ENCODE measurements at places on chromosomes 1 and 21. TPM values are rescaled to one million over a fixed set of nuclear protein-coding genes. Genes with fewer than 3 reads are reported as not detected.

The MAD2L2 gene
- 17.2 TPM for polyA plus RNA-seq

The CD2 gene
- polyA plus RNA-seq, result 2.1 TPM

The WNT9A gene
- polyA plus RNA-seq, result 0.45 TPM

The SEC16B gene
- polyA plus RNA-seq, result 21.2 TPM

The ZBTB8B gene
- not detected for polyA plus RNA-seq

The TLCD4 gene
- polyA plus RNA-seq, result 1.9 TPM

- H3K27ac ChIP-seq, result no peak overlapping the region
- H3K27me3 ChIP-seq, result no peaks in the 10 kb centered on the region
- peak; percentile 29 for DNase-seq
- no peaks in the 10 kb centered on the region for H3K36me3 ChIP-seq
- H3K4me1 ChIP-seq, result peaks cover 26% of the 10 kb centered on the region
Measured at GRCh38 chr1:64172458-64172983, 30.9 kb upstream of the UBE2U start.

DNA sequence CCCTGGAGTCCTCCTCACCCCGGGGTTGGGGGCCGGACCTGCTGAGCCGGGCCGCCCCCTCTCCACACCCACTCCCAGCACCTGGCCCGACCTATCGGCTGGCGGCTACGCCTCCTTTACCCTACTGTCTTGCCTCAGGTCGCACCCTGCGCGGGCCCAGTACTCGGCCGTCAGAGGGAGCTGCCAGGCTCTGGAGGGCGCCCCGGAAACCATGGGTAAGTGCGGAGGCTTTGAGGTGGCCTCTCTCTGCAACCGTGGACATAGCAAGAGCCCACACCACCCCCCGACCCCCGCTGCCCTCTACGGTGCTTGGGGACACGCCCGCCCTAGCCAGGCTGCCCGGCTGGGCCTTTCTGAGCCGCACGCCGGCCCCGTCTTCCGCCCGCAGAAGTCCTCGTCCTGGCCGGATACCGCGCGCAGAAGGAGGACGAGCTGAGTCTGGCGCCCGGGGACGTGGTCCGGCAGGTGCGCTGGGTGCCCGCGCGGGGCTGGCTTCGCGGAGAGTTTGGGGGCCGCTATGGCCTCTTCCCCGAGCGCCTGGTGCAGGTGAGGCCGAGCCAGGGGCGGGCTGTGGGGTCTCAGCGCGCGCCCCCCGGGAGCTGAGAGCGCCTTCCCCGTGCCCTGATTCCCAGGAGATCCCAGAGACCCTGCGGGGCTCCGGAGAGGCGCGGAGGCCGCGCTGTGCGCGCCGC lies at the start of gene SH3D21:
TSS of gene SH3D21 (plus strand) at position 159 of the 692 bp plus-strand sequence. CDS start at position 212, 53 bp downstream.
- DNase-seq, result peak; percentile 81
- peak within 1 kb of the TSS; percentile 98 for H3K27ac ChIP-seq
- H3K36me3 ChIP-seq, result peaks cover 10% of the 10 kb centered on the region

- H3K4me3 ChIP-seq, result no peak overlapping the region
- no peak overlapping the region for H3K27ac ChIP-seq
- H3K36me3 ChIP-seq, result peaks cover 23% of the 10 kb centered on the region
- H3K27me3 ChIP-seq, result no peaks in the 10 kb centered on the region
- H3K4me1 ChIP-seq, result no peaks in the 10 kb centered on the region
- DNase-seq, result no peak
Measured at GRCh38 chr1:165686121-165686970, 12.0 kb downstream of the ALDH9A1 start.

GRCh38 chr1:180505732-180506335 lies 3.5 kb upstream of the ACBD6 start:
- H3K36me3 ChIP-seq, result no peaks in the 10 kb centered on the region
- H3K27me3 ChIP-seq, result no peaks in the 10 kb centered on the region
- peaks cover 2% of the 10 kb centered on the region for H3K4me1 ChIP-seq
- DNase-seq, result no peak
- H3K4me3 ChIP-seq, result no peak overlapping the region
- H3K27ac ChIP-seq, result no peak overlapping the region

GRCh38 chr1:206723805-206724472 lies 39.2 kb downstream of the MAPKAPK2 start:
- peaks cover 12% of the 10 kb centered on the region for H3K4me1 ChIP-seq
- no peaks in the 10 kb centered on the region for H3K27me3 ChIP-seq
- no peak overlapping the region for H3K4me3 ChIP-seq
- no peak overlapping the region for H3K27ac ChIP-seq
- DNase-seq, result no peak

DNA sequence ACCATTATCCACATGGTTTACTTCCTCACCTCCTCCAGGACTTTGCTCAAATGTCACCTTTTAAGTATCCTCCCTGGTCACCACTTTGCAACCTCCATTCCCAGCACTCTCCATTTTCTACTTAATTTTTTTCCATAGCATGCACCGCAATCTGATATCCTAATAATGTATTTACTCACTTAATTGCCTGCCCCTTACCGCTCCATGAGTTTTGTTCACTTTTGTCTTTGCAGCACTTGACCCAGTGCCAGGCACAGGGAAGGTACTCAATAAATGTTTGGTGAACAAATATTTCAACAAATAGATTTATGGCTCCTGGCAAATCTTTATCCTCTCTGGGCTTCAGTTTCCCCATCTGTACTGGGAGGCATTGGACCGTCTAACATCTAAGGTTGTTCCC lies 53.6 kb downstream of the UBE2T start:
- no peak for DNase-seq
- H3K27ac ChIP-seq, result no peak overlapping the region
- H3K36me3 ChIP-seq, result no peaks in the 10 kb centered on the region

GRCh38 chr1:118136187-118136941 lies 48.7 kb downstream of the SPAG17 start:
- no peak overlapping the region for H3K4me3 ChIP-seq
- H3K36me3 ChIP-seq, result no peaks in the 10 kb centered on the region
- DNase-seq, result no peak
- no peaks in the 10 kb centered on the region for H3K27me3 ChIP-seq
- H3K27ac ChIP-seq, result no peak overlapping the region
- no peaks in the 10 kb centered on the region for H3K4me1 ChIP-seq

DNA sequence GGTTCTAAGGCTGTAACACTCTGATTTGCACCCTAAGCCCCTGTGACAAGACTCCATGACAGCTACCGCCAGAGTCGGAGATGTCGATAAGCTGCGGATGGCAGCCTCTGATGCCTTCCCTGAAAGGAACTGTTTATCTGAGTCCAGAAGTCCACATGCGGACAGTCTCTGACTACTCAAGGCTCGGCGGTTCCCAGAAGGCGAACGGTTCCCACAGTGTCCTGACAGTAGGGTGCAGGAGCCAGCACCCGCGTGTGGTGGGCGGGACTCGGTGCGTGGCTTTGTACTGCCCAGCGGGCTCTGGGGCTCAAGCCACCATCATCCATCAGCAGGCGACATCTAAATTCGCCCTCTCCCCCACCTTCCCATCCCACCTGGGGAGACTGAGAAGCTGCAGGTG lies 30.7 kb downstream of the LRP8 start:
- H3K27ac ChIP-seq, result no peak overlapping the region
- H3K4me1 ChIP-seq, result no peaks in the 10 kb centered on the region
- H3K36me3 ChIP-seq, result no peaks in the 10 kb centered on the region

DNA sequence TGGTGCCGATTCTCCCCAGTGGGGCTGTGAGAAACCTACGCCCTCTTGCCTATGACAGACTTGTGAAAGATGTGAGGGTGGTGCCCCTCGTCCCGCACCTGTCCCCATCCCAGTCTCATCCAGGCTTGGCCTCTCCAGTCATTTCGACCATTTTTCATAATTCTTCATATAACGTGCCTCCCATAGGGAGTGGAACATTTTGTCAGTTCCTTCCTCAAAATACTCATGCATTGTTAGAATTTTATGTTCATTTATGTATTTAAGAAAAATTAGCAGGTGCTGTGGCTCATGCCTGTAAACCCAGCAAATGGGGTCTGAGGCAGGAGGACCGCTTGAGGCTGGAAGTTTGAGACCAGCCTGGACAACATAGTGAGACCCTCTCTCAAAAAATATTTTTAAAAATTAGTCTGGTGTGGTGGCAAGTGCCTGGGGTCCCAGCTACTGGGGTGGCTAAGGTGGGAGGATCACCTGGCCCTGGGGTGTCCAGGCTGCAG lies 19.7 kb upstream of the SMPDL3B start:
- no peaks in the 10 kb centered on the region for H3K27me3 ChIP-seq
- no peak overlapping the region for H3K27ac ChIP-seq
- no peak overlapping the region for H3K4me3 ChIP-seq
- DNase-seq, result no peak

- peaks cover 5% of the 10 kb centered on the region for H3K4me1 ChIP-seq
- DNase-seq, result no peak
- no peak overlapping the region for H3K4me3 ChIP-seq
- H3K27ac ChIP-seq, result no peak overlapping the region
Measured at GRCh38 chr1:232655028-232655745, 25.3 kb upstream of the SIPA1L2 start.

- no peaks in the 10 kb centered on the region for H3K36me3 ChIP-seq
- no peaks in the 10 kb centered on the region for H3K27me3 ChIP-seq
- no peak overlapping the region for H3K4me3 ChIP-seq
- peak; percentile 75 for DNase-seq
- no peak overlapping the region for H3K27ac ChIP-seq
- H3K4me1 ChIP-seq, result peaks cover 10% of the 10 kb centered on the region
Measured at GRCh38 chr1:232687304-232687703, 57.4 kb upstream of the SIPA1L2 start.

GRCh38 chr21:14685568-14685967 lies 139.5 kb upstream of the SAMSN1 start:
- DNase-seq, result no peak
- H3K27ac ChIP-seq, result peak overlapping the region; percentile 3
- no peak overlapping the region for H3K4me3 ChIP-seq
- H3K27me3 ChIP-seq, result no peaks in the 10 kb centered on the region
- H3K4me1 ChIP-seq, result no peaks in the 10 kb centered on the region
- no peaks in the 10 kb centered on the region for H3K36me3 ChIP-seq

DNA sequence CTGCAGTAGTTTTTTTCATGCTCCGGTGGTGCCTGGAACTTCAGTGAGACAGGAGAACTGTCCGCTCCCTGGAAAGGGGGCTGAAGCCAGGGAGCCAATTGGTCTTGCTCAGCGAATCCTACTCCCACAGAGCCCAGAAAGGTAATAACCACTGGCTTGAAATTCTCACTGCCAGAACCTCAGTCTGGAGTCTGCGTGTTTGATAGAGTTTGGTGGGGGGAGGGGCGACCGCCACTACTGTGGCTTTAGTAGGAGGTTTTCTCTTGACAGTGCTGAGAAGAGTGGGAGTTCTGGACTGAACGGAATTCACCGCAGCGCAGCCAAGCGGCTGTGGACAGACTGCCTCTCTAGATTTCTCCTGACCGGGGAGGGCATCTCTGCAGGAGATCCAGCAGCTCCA lies 8.0 kb upstream of the OR2M3 start:
- H3K27ac ChIP-seq, result no peak overlapping the region
- H3K36me3 ChIP-seq, result no peaks in the 10 kb centered on the region
- no peak overlapping the region for H3K4me3 ChIP-seq
- no peaks in the 10 kb centered on the region for H3K27me3 ChIP-seq

DNA sequence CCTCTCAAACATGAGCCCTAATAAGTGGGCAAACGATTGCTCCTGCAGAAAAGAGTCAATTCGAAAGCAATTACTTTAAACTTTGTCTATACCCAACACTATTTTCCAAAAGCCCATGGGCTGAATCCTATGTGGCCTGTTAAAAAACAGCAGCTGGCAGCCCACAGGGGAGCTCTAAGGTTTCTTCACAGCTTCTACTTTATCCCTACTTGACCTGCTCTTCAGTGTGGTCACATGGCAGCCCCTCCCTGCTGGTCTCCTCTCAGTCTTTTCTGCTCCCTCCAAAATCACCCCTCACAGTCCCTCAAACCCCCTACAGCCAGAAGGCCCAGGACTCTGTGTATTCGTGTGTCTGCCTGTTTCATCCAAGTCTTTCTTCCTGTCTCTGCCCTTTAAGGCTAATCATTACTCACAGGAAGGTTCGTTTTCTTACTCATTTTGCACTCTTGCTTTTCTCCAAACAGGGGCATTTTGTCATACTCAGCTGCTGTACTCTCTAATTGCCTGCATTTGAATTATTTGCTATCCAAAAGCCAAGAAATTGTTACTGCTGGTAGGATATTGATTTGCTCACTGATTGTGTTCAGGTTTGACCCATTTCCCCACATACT lies 62.4 kb upstream of the FAM3B start:
- H3K36me3 ChIP-seq, result no peaks in the 10 kb centered on the region
- no peak for DNase-seq
- H3K4me1 ChIP-seq, result no peaks in the 10 kb centered on the region
- no peak overlapping the region for H3K27ac ChIP-seq

GRCh38 chr1:160789051-160789701 lies 6.8 kb upstream of the LY9 start:
- H3K4me3 ChIP-seq, result no peak overlapping the region
- H3K4me1 ChIP-seq, result no peaks in the 10 kb centered on the region
- no peak for DNase-seq
- peak overlapping the region; percentile 12 for H3K27ac ChIP-seq

GRCh38 chr1:94120991-94121390 lies at the start of gene ABCA4:
ABCA4 (minus strand) TSS chr1:94121148; CDS start chr1:94121045, 103 bp downstream.
- no peaks in the 10 kb centered on the region for H3K36me3 ChIP-seq
- H3K27ac ChIP-seq, result no peak within 1 kb of the TSS
- no peaks in the 10 kb centered on the region for H3K4me1 ChIP-seq
- no peaks in the 10 kb centered on the region for H3K27me3 ChIP-seq
- DNase-seq, result no peak
- H3K4me3 ChIP-seq, result no peak within 1 kb of the TSS

- no peak overlapping the region for H3K4me3 ChIP-seq
- peaks cover 21% of the 10 kb centered on the region for H3K4me1 ChIP-seq
- H3K27ac ChIP-seq, result peak overlapping the region; percentile 45
- no peaks in the 10 kb centered on the region for H3K36me3 ChIP-seq
- DNase-seq, result no peak
Measured at GRCh38 chr1:12146343-12147112, 20.3 kb upstream of the TNFRSF1B start.

DNA sequence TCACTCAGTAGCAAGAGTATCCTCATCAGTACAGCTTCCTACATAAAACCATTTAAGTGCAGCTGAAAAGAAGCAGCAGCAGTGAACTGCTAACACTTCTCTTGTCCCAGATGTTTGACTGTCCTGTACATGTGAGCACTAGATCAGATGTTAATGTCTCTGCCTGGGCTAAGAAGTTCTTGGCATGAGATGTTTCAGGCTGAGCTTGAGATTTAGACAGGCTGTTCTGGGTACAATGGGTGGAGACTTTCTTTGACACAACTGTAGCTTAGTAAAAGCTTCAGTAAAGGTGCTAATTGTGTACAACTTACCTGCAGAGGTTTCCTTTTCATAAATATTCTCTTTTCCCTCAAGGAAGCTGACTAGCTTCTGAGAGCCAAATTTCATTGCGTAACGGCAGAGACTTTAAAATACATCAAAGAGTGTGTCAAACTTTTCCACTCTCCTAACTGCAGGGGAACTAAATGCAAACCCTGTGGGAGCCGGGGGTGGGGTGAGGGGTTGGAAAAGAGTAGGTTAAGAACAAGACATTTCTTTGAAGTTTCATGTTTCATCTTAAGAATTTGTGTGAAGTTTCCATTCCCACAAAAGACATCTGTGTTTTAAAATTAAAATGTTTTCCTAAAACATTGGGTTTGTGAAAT lies 82.1 kb upstream of the CCDC190 start:
- no peak for DNase-seq
- no peak overlapping the region for H3K27ac ChIP-seq
- no peaks in the 10 kb centered on the region for H3K36me3 ChIP-seq
- H3K27me3 ChIP-seq, result no peaks in the 10 kb centered on the region

GRCh38 chr1:22153660-22154437 lies 11.0 kb upstream of the WNT4 start:
- no peak overlapping the region for H3K4me3 ChIP-seq
- DNase-seq, result peak; percentile 41
- H3K27ac ChIP-seq, result no peak overlapping the region
- H3K4me1 ChIP-seq, result no peaks in the 10 kb centered on the region

GRCh38 chr21:42650441-42651421 lies 2.7 kb upstream of the PDE9A start:
- peaks cover 4% of the 10 kb centered on the region for H3K27me3 ChIP-seq
- no peak overlapping the region for H3K27ac ChIP-seq

Data from small intestine (tissue), 16 donors.